ENCODE measurements at places on chromosomes 2 and 18.

GRCh38 chr2:134195341-134195740 is 58.5 kb upstream of the MGAT5 start:
- no peak for DNase-seq

GRCh38 chr2:100623033-100623715 is 60.4 kb downstream of the PDCL3 start:
- DNase-seq = no peak

- no peak for DNase-seq
These were observed 83.3 kb downstream of the KCNS3 start for GRCh38 chr2:17961789-17962188.

GRCh38 chr18:27887711-27888495 is 289.0 kb downstream of the CDH2 start:
- no peak for DNase-seq

DNA sequence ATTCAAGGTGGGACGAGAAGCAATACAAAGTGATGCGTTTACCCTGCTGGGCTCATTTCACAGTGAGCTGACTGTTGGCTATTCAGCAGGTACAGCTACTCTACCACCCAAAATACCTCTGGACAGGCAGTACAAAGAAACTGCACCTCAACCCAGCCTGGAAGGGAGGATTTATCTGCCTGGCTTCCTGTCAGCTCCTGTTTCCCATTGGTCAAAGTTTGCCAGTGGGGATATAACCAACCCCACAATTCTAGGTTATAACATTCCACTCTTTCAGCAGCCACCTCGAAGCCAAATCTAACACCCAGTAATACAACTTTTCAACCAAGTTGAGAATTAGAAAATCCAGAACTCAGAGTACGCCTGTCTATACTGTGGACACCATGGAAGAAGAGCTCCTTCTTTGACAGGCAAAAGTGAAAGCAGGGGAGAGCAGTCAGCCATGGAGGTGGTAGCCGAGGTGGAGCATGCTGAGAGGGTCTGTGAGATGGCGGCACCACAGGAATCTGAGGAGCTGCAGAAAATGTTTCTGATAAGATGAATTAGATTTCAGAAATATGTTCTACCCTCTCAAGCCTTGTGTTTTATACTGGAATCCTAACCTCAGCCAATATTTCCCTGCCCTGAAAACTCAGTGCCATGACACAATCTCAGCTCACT is 10.8 kb downstream of the DUSP19 start:
- no peak for DNase-seq

DNA sequence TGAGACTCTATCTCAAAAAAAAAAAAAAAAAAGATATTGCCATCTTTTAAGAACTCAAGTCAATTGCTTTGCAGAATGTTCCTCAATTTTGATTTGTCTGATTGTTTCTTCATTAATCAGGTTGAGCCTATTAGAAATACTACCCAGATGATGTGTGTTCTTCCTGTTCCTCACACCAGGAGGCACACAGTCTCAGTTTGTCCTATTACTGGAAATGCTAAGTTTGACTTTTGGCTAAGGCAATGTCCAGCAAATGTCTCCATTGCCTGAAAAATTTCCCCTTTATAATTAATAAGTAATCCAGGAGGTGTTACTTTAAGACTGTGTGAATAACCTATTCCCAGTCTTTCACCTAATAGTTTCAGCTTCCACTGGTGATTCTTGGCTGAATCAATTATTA is 28.4 kb downstream of the BOLA3 start:
- no peak for DNase-seq

DNA sequence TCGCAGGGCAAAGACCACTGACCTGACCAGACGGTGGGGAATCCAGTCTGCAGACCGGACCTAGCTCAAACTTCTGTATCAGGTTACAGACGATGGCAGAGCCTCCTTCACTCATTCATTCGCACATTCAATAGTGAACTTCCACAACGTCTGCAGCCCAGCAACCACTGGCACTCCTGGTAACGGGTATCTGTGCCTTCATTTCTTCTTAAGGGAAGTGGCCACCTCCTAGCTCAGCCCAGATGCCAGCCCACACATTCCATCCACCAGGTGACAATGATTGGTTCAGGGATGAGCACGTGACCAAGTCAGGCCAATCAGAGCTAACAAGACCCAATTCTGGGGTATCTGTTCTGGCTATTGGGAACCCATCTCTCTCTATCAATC is 15.9 kb upstream of the ARMC9 start:
- DNase-seq = no peak

DNA sequence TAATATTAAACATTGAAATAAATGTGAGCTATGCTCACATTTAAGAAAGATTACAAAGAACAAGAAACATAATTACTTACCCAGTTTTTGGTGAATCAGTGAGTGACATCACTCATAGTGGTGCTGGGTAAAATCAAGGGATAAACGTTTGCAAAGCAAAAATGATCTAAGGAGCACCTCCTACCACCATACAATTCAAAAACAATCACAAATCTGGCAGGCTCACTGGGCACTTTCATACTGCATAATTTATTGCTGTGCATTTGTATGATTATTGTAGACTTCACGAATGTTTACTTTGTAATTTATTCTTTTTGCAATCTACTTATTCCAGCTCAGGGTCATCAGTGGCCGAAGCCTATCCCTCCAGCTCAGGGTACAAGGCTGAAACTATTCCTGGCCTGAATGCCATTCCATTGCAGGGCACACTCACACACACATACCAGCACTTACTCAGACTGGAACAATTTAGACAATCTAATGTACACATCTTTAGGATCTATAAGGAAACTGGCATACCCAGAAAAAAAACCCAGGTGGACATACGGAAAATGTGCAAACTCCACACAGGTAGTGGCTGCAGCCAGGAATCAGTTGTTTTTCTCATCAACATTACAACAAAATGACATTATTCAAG is 34.4 kb downstream of the AFTPH start:
- DNase-seq = no peak

GRCh38 chr18:57311472-57311871 is 40.9 kb upstream of the ST8SIA3 start:
- no peak for DNase-seq

GRCh38 chr2:197234671-197235191 is 75.8 kb downstream of the ANKRD44 start:
- DNase-seq = no peak

DNA sequence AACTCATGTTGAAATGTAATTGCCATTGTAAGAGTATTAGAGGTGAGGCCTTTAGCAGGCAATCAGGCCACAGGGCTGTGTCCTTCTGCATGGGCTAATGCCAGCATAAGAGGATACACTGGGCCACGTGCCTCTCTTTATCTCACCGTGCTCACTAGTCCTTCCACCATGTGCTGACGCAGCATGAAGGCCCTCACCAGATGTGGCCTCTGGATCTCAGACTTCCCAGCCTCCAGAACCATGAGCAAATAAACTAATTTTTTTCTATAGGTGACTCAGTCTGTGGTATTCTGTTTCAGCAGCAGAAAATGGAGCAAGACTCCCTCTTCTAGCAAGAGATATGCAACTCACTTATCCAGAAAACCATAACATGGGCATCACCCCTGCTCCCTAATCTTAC is 149.7 kb upstream of the ZNF236 start:
- DNase-seq = no peak

GRCh38 chr18:21682371-21683051 is 22.1 kb downstream of the ABHD3 start:
- DNase-seq = no peak

- DNase-seq = no peak
These were observed 470.0 kb upstream of the GCFC2 start for GRCh38 chr2:76180676-76181075.

- no peak for DNase-seq
These were observed 12.8 kb upstream of the ONECUT2 start for GRCh38 chr18:57422313-57422872.

- DNase-seq = no peak
These were observed 79.0 kb downstream of the POLR1A start for GRCh38 chr2:86026744-86027065.

GRCh38 chr2:6822406-6822805 is 43.3 kb downstream of the CMPK2 start:
- no peak for DNase-seq

DNA sequence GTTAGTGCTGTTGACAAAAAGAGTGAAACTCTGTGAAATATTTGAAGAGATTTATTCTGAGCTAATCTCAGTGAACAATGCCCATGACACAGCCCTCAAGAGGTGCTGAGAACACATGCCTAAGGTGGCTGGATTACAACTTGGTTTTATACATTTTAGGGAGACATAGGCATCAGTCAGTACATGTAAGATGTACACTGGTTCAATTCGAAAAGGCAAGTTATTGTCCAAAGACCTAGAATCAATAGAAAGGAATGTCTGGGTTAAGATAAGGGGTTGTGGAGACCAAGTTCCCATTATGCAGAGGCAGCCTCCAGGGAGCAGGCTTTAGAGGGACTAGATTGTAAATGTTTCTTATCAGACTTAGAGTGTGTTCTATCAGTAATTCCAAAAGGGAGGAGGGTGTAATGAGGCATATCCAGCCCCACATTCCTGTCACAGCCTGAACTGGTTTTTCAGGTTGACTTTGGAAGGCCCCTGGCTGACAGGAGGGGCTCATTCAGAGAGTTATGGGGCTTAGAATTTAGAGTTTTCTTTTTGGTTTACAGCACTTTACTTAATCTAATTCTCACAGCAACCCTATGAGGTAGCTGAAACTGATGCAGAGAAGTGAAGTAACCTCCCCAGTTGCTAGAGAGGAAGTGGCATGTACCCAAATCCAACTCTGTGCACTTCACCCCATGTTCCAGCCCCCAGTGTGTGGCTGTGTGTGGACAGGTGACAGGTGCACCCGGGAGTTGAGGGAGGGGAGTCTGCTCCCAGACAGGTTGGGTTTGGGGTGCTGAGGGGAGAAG is 28.3 kb upstream of the ASAP2 start:
- DNase-seq = no peak

DNA sequence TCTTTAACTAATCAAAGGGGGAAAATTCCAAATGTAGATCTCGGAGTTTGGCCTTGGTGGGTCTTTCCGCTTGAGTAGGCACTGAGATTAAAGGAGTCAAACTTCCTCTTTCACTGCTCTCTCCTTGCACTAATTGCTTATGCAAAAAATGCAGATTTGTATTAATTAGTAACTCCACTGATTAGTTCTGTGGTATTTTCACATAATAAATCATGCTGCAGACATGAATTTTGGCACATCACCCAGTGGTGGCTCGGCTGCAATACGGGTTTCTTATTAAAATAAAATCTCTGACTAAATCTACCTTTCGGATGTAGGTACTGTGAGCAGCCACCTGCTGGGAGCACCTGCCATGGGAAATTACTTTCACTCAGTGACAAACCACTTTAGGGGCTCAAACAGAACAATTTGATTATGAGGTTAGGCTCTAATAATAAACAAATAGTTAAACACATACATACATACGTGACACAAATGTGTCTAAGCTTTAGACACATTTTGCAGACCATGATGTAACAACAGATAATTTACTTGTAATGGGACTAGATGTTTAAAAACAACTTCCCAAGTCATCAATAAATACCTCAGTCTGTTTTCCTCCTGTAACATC is 6.4 kb upstream of the NEUROD1 start:
- DNase-seq = no peak

DNA sequence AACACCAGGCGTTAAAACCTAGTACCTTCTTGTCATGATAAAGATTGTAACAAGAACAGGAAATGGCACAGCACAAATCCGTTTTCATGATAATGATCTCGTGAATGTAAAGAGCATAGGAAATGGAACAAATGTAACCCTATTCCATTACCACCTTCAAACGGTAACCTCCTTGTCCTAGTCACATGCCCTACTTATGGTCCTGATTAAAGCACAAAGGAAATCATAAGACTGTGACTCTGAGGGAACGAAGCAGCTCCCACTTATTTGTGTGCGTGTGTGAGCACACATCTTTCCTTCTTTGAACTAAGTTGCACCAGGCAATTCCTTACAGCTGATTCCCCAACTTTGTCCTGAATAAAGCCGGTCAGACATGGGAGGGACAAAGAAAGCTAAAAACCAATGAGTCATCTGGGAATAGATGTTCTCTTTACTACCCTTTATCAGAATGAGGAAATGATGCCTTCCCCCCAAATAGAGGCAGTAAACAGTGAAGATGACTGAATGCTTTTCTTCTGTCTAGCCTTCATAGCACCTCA is 192.6 kb downstream of the IKZF2 start:
- DNase-seq = no peak

DNA sequence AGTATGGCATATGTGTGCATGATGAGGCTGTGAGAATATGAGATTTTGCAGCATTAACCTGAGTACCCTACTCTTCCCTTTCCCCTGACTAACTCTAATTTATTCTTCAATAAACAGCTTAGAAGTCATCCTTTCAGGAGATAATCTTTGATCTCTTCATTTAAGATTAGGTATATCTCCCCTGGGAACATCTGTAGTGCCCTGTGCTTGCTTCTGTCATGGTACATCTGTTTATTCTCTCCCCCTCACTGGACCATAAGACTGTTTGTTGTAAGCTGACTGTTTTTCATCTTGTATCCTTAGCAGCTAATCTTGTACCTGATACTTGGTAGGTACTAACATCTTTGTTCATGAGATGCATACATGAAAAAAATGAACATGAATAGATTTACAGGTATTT is 83.1 kb downstream of the MBD5 start:
- no peak for DNase-seq

DNA sequence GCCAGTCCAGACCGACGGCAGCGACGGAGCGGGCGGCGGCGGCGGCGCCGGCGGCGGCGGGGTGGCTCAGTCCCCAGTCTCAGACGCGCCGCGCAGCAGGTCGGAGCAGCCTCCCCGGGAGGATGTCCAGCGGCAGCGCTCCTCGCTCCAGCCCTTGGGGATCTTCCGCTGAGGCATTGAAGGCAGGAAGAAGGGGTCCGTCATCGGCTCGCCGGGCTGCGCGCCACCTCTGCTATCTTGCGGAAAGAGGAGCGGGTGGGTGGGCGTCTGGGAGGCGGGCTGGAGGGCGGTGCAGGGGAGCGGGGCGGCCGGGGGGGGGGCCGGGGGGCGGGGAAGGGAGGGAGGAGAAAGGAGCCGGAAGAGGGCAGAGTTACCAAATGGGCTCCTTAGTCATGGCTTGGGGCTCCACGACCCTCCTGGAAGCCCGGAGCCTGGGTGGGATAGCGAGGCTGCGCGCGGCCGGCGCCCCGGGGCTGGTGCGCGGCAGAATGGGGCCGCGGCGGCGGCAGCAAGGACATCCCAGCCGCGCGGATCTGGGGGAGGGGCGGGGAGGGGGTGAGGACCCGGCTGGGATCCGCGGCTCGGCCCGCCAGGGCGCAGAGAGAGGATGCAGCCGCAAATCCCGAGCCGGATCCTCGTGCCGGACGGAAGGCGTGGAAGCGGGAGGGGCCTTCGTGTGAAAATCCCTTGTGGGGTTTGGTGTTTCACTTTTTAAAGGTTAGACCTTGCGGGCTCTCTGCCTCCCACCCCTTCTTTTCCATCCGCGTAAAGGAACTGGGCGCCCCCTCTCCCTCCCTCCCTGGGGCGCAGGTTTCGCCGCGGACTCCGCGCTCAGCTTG is at the start of gene NETO1:
Gene NETO1 (minus strand): TSS at position 242 of the 839 bp plus-strand sequence. CDS start 696 bp downstream, outside the sequence.
- no peak for DNase-seq

DNA sequence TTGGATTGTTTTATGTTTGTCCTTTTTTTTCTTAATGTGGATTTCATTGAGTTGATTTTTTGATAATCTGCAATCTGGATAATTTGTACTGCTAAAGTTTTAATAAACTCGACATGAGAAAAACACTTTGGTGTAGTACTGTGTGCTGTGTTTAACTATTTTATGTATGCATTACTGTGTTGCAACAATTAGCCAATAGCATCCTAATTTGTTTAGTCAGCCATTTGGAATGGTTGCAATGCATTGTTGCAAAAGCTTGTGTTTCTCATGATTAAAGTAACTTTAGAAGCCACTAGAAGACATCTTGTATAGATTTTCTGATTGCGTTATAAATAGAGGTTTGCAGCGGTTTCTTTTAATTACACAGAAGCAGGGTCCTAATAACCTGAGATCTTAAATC is 53.5 kb downstream of the PPIG start:
- DNase-seq = no peak

All from cortex of kidney (tissue), 1 donor.